GM23248 (cell line): ENCODE measurements at places on chromosomes 6 and 20. TPM values are rescaled to one million over a fixed set of nuclear protein-coding genes. Genes with fewer than 3 reads are reported as not detected.

The SNAI1 gene
- total RNA-seq: 2.4 and 7.6 TPM in 2 replicates

The IMPG1 gene
- not detected in 2 replicates for total RNA-seq

The EYA4 gene
- not detected in 2 replicates for total RNA-seq

The BPIFA1 gene
- total RNA-seq: not detected in 2 replicates

The PLAGL2 gene
- 2.1 and 4.2 TPM in 2 replicates for total RNA-seq

The SPTLC3 gene
- 1.1 and 5.5 TPM in 2 replicates for total RNA-seq

DNA sequence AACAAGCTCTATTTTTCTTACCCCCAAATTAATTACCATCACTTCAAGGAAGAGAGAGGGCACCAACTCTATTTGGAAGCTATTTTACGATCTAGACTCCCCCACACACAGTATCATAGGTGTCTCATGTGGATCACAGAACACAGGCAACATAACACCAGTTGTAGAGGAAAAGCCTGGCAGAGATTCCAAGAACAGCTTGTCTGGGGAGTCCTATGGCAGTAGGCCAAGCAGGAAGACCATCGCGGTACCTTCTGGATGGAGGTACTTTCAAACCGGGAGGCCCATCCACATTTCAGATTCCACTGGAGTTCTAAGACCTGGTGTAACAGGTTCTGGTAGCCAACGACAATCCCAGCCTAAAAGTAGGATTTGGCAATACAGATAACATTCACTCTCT, 37.6 kb upstream of the SPDEF start:
- no peak for DNase-seq

DNA sequence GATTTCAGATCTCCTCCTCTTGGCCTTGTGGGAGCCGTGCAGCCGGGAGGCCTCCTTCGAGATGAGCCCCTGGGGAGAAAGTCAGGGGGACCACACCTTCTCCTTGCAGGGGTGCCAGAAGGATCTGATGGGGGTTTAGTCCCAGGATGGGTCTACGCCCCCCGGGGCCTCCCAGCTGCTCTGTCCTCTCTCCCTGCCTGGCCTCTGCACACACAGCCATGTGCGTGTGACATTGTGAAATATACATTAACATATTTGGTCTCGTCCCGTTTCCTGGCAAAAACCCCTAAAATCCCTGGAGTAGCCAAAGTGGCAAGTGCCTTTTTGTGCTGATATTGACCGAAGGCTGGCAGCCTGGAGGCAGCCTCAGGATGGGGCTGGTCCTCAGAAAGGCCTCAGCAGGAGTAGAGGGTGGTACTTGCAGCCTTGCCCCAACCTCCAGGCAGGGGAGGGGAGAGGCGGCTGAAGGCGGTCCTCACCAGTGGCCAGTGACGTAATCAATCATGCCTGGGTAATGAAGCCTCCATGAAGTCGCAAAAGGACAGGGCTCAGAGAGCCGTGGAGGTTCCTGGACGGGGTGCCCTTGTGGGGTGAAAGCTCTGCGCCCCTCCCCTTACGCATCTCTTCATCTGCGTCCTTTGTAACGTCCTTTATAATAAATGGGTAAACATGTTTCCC, 5.1 kb upstream of the HELZ2 start:
- DNase-seq: no peak

DNA sequence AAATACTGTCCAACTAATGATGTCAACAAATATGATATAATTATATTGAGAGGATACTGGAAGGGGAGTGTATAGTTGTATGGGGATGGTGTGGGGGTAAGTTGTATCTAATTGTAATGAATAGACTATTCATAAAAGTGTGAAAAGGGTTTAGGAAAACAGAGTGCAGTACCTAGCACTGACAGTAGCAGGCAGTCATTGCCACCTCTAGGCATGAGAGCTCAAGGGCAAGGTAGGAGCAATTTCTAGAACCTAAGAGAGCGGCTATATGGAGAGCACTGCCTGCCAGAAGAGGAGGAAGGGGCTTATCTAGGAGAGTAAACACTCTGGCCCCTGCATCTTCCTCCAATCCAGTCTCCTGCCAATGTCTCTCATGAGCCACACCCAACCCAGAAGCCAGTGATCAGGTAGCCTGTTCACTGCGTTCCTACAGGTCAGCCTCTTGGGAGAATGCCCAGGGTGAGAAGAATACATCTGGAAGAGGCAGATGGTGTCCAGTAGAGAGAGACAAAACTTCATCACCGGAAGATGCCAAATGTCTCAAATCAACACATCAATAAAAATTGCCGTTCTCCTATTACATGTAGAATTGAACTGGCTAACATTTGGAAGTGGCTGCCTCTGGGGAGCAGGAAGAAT, 200.0 kb downstream of the LY86 start:
- DNase-seq: peak; percentile 41

- no peak for DNase-seq
Measured at GRCh38 chr6:134797400-134798113, 152.3 kb downstream of the ALDH8A1 start.

GRCh38 chr6:132369526-132369925, 31.7 kb downstream of the MOXD1 start:
- DNase-seq: peak; percentile 95

- peak; percentile 60 for DNase-seq
Measured at GRCh38 chr20:13458860-13459451, 179.8 kb downstream of the TASP1 start.

DNA sequence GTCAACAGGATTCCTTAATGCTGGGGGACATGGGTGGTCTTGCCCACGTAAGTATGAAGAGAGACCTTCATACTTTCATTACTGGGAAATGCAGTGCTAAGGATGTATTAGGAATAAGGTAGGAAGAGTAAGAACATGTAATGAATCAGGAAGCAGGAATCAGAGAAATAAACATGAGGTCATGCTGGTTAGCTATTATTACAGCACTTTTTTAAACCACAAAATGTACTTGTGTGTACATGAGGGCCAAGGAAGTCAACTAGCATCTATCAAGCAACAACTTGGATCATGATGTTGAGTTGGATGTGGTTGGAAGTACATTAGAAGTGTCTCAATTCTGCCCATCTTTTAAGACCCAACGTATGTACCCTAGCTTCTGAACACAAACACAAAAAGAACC, 63.5 kb upstream of the E2F3 start:
- DNase-seq: no peak

DNA sequence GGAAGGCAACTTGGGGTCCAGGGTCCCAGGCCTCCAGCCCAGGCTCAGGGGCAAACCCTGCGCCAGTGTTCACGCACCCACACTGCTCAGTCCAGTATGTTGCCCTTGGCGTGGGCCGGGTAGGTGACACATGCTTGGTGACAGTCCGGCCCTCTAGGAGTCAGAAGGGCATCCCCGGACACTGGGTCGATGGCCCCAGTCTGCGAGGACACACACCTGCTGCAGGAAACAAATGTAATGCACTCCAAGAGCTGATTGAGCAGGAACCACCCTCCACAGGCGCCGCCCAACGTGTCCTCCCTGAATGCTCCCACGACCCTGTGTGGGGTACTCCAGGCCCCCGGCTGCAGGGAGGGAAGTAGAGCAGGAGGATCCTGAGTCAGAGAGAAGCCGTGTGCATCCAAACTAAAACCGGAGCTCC, 160.7 kb downstream of the DLL1 start:
- DNase-seq: no peak
